ENCODE measurements at places on chromosomes 2 and 18. TPM values are rescaled to one million over a fixed set of nuclear protein-coding genes. Genes with fewer than 3 reads are reported as not detected.

The CYBRD1 gene
- 22.8 TPM for total RNA-seq

The ZFAND2B gene
- total RNA-seq: 24.0 TPM

The FAM237A gene
- total RNA-seq: not detected

GRCh38 chr2:40358783-40359182, 93.1 kb downstream of the SLC8A1 start:
- H3K4me1 ChIP-seq: no peaks in the 10 kb centered on the region
- H3K4me3 ChIP-seq: no peak overlapping the region
- no peak overlapping the region for H3K27ac ChIP-seq
- H3K27me3 ChIP-seq: no peaks in the 10 kb centered on the region

DNA sequence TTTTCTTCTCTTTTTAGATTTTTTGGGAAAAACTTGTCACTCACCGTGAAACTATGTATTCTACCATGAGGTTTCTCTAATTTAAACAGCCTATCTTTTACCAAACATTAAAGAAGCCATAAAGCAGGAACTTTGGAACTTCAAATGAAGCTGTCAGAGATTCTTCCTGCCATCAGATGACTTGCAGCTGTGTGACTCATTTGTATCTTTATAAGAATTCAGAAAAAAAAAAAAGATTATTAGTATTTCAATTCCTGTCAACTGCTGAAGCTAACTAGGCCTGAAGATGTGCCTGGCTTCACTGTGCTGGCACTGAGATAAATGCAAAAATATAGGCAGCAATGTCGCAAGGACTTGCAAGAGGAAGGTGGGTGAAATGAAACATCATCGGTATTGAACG, 1399.1 kb upstream of the PIK3C3 start:
- H3K27me3 ChIP-seq: no peaks in the 10 kb centered on the region
- H3K4me3 ChIP-seq: no peak overlapping the region
- H3K36me3 ChIP-seq: no peaks in the 10 kb centered on the region
- H3K4me1 ChIP-seq: no peaks in the 10 kb centered on the region

DNA sequence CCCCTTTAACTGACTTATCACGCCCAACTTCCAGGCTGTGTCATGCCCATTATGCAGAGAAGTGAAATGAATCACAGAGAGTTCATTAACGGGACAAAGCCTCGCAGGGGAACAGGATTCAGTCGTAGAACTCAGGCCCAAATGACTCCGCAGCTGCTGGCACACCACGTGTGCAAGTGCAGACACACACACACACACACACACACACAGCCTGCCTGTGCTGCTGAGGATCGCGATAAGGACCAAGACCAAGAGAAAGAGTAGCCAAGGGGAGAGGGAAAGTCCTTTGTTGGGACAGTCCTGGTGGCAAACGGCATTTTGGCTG, 90.0 kb upstream of the TAF1B start:
- peak; percentile 84 for DNase-seq
- H3K27ac ChIP-seq: no peak overlapping the region
- no peak overlapping the region for H3K4me3 ChIP-seq

DNA sequence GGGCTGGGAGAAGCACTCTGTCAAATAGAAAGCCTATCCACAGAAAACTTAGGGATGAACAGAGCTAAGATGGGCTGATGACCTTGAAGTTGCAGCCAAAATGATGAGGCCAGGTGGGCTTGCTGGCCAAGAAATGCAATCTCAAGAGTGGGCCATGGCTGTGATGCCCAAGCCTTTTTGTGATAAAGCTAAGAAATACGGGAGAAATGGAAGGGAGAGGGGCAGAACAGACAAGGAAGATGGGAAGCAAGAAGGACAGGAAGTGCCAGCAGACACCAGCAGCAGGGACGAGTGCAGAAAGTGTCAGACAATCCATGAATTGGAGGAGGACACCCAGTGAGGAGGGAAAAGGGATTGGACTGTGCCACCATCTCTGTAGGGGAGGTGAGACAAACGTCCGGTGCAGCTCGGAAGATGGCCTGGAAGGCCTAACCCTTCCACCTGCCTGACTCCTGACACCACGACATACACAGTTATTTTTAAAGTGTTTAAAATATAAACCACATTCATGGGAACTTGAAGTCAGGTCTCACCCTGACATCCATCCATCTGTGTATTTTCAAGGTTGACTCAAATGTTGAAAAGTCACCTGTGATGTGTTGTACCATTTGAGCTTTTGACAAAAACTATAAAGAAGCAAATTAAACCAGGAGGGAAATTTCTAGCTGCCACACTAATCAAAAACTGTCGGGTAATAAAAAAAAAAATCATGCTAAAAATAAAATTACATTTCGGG, 105.5 kb downstream of the BCL2 start:
- DNase-seq: no peak
- no peaks in the 10 kb centered on the region for H3K27me3 ChIP-seq

- no peaks in the 10 kb centered on the region for H3K27me3 ChIP-seq
- no peaks in the 10 kb centered on the region for H3K36me3 ChIP-seq
- no peak overlapping the region for H3K4me3 ChIP-seq
- no peak overlapping the region for H3K27ac ChIP-seq
- no peaks in the 10 kb centered on the region for H3K4me1 ChIP-seq
Observed at GRCh38 chr2:237638176-237638575, 10.8 kb downstream of the LRRFIP1 start.

- no peaks in the 10 kb centered on the region for H3K36me3 ChIP-seq
- DNase-seq: no peak
- H3K4me1 ChIP-seq: no peaks in the 10 kb centered on the region
- no peaks in the 10 kb centered on the region for H3K27me3 ChIP-seq
- no peak overlapping the region for H3K27ac ChIP-seq
Observed at GRCh38 chr2:95049961-95050360, 24.5 kb downstream of the MAL start.

DNA sequence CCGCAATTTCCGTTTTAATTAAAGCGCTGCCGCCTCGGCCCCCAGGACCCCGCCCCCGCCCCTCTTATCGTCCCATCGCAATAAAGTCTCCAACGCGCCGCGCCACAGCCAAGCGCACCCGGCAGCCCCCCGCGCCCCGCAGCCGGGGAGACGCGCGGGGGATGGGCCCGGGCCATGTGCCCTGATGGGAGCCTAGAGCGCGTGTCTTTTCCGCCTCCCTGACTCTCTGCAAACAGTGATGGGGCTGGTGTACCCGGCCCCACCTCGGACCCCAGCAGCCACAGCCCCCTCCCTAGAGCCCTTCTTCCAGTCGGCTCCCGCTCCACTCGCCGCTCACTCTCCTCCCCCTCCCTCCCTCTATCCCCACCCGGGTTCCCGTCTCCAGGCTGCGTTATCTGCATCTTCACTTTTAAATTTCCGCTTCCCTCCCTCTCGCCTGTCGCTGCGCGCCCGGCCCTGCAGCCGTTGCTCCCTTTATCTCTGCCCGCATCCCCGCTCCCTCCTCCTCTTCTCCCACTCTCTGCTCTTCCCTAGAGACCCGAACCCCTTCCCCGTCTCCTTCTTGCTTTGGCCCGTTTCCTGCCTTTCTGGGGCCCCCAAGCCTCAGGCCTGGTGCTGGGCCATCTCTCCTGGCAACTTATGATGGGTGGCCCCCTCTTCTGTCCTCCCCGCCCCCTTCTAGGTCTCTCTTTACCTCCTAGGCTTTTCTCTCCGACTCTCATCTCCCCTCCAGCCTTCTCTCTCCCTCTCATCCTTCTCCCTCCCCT, 524 bp upstream of the FEV start:
- peaks cover 15% of the 10 kb centered on the region for H3K4me1 ChIP-seq
- no peak for DNase-seq
- no peaks in the 10 kb centered on the region for H3K36me3 ChIP-seq
- no peak overlapping the region for H3K27ac ChIP-seq
- peaks cover 76% of the 10 kb centered on the region for H3K27me3 ChIP-seq

DNA sequence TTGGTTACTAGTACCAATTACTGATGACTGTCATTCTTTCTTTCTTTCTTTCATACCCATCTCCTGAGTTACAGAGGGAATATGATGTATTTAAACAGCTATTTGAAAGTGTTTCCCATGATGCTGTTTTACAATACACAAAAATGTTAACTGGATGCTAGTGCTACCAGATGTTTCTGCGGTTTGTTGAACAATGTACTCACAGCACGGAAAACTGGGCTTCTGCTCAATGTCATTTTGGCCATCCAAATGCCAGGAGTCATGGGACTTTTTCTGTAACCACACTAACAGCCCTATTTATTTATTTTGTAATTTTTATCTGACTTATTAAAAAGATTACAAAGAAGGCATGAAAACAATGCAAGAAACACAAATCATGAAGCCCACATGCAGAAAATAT, 313.8 kb downstream of the RIT2 start:
- no peaks in the 10 kb centered on the region for H3K36me3 ChIP-seq
- no peaks in the 10 kb centered on the region for H3K27me3 ChIP-seq
- no peaks in the 10 kb centered on the region for H3K4me1 ChIP-seq
- H3K27ac ChIP-seq: no peak overlapping the region
- H3K4me3 ChIP-seq: no peak overlapping the region
- no peak for DNase-seq

DNA sequence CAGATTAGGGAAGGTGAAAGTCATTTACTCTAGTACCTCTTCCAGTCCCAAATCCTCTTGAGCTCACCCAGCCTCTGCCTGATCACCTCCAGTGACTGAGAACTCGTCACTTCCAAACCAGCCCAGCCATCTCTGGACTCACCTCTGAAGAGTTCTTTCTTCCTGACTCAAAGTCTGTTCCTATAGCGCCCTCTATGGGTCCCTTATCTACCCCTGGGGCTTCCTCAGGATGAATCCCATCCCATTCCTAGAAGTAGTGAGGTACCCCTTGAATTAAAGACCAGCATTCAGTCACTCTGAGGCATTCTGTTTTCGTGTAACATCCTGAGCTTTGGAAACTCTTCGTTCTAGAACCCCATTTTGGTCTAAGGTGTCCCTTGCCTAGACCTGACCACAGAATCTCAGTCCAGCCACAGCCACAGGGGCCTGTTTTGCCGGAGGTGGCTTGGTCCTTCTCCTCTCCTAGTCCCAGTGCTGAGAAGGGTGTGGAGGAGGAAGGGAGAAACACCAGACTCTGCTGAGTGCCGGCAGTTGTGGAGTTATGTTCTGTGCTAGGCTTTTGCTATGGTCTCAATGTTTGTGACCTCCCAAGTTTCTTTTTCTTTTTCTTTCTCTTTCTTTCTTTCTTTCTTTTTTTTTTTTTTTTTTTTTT, 32.7 kb downstream of the SIX3 start:
- H3K36me3 ChIP-seq: no peaks in the 10 kb centered on the region
- peaks cover 12% of the 10 kb centered on the region for H3K27me3 ChIP-seq
- no peaks in the 10 kb centered on the region for H3K4me1 ChIP-seq
- no peak overlapping the region for H3K27ac ChIP-seq

- no peak for DNase-seq
- peaks cover 33% of the 10 kb centered on the region for H3K4me1 ChIP-seq
- peak overlapping the region; percentile 6 for H3K27ac ChIP-seq
- H3K27me3 ChIP-seq: peaks cover 3% of the 10 kb centered on the region
- H3K36me3 ChIP-seq: peaks cover 3% of the 10 kb centered on the region
Observed at GRCh38 chr18:59904011-59904601, 4.3 kb downstream of the PMAIP1 start.

GRCh38 chr18:30927042-30927441, 115.5 kb downstream of the DSC3 start:
- no peak overlapping the region for H3K27ac ChIP-seq
- H3K4me1 ChIP-seq: no peaks in the 10 kb centered on the region
- no peaks in the 10 kb centered on the region for H3K27me3 ChIP-seq

GRCh38 chr2:20216130-20217025, 8.6 kb downstream of the SDC1 start:
- no peak overlapping the region for H3K4me3 ChIP-seq
- DNase-seq: no peak
- no peaks in the 10 kb centered on the region for H3K36me3 ChIP-seq

DNA sequence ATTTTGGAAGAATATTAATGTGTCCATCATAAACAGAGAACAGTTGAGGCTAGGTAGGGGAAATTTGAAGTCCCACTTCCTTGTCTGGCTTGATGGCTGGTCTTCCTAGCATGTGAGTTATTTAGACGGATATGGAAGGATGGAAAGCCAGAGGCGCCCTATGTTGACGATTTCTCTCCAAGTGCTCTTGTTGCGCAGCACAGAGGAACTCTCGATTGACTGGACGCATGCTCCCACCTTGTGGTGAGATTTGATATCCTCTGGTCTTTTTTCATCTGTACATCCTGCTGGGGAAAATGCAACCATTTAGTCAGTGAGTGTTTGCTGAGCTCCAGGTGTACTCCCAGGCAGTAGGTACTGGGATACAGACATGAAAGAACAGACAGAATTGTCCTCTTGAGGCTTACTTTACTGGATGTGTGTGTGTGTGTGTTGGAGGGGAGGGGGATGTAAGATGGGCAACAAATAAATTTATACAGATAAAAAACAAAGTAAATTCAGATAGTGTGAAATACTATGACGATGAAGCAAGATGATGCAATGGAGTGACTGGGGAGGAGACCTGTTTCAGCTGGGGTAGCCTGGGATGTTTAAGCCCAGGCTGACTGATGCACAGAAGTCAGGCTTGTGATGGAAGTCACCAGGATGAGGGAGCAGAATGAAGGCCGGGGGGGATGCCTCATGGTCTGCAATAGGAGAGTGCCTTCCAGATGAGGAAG, 137.2 kb downstream of the TRIM43 start:
- H3K27ac ChIP-seq: no peak overlapping the region
- no peaks in the 10 kb centered on the region for H3K36me3 ChIP-seq
- no peaks in the 10 kb centered on the region for H3K27me3 ChIP-seq
